ENCODE measurements at places on chromosomes 13 and 19. TPM values are rescaled to one million over a fixed set of nuclear protein-coding genes. Genes with fewer than 3 reads are reported as not detected.

DNA sequence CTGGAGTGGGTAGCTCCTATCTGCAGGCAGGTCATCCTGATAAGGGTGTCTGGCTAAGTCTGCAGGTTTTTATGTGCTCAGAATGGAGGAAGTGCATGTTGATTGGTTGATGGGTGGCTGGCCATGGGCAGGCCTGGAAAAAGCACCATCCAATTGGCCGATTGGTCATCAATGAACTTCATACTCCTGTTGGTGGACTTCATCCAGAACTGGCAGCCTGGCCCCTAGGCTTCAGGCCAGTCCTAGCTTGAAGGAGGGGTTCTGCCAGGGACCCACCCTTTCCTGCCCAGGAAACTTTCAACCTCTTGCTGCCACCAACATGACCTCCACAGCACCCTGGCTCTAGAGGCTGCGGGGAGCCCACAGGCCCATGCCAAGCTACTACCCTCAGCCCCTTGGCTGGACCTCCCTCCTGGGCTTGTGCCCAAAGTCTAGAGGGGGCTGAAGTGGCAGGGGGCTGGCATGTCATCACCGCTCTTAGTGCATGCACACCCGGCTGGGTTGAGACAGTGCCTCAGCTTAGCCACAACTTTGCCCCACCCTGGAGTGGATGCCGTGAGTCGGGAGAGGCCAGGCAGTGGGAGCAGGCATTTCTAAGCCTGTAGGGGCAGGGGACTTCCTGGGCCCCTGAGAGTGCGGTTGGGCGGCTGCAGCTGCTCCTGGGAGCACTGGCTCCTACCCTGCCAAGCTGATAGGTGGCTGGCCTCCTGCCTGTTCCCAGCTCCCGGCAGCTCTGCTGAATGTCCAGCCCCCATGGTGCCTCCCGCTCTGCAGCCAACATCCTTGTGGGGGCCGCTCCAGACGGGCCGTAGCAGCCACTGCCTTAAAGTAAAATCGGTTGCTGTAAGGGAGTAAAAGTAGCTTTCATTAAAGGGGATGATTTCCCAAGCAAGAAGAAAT is 13.2 kb downstream of the DNAJC15 start:
- DNase-seq = no peak

GRCh38 chr19:40941481-40942219 is 49.4 kb upstream of the CYP2B6 start:
- no peak for DNase-seq

- DNase-seq = no peak
Observed at GRCh38 chr19:55384131-55384919, at the start of gene TMEM238. Gene TMEM238 (minus strand): TSS chr19:55384292. CDS start chr19:55384259, 33 bp downstream.

DNA sequence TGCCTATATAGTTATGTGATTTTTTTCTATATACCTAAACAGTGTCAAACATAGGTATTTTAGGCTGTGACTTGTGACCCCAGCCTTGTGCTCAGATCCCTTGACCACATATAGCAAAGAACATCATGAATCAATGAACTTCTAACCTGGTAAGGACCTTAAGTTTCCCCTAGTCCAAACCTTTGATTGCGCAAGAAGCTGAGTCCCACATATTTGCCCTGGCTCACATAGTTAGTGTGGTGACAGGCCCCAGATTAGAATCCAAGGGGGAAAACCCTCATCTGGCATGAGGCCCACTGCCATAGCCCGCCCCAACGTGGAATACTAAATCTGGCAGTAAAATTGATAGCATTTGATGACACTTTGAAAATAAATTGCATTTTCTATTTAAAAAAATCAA is 171.8 kb downstream of the MZT1 start:
- DNase-seq = no peak

DNA sequence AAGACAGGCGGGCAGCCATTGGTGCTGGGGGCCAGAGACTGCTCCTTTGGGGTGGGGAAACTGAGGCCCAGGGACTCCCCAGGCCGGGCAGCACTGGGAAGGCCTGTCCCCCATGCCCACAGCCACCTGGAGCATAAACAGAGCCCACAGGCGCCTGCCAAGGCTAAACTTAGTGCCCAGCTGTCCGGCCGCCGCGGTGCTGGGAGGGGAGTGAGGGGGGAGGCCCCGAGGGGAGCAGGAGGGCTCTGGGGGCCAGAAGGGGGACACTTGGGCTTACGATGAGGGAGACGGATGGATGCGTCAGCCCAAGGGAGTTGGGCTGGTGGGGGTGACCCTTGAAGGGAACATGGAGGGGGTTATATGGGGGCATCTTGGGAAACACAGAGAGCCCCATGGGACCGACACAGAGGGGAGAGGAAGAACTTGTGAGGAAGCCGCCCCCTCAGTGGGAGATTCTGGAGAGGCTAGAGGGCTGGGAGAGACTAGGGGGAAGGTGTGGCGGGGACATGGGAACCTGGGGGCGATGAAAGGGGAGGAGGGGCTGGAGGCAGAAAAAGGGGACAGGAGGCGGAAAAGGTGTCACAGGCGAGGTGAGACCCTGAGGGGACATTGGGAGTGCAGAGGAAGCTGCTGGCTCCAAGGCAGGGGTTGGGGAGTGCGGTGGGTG is 2.2 kb downstream of the CERS1 start:
- no peak for DNase-seq

GRCh38 chr19:2761876-2762782 is 20.9 kb downstream of the SGTA start:
- DNase-seq = no peak

DNA sequence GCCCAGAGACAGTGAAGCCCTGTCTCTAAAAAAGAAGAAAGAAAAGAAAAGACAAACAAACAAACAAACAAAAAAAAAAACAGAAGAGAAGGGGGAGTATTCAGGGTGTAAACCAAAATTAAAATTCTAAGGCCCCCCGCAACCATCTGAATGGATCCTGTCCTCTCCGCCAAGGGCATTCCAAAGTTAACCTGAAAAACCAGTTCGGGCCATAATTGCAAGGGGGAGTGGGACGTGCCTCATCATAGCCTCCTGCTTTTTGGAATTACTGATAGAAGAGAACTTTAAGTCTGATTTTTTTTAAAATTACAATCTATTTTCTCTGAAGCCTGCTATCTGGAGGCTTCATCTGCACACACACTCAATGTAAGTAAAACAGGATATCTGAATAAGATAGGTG is 5.7 kb upstream of the IFNL2 start:
- DNase-seq = no peak

DNA sequence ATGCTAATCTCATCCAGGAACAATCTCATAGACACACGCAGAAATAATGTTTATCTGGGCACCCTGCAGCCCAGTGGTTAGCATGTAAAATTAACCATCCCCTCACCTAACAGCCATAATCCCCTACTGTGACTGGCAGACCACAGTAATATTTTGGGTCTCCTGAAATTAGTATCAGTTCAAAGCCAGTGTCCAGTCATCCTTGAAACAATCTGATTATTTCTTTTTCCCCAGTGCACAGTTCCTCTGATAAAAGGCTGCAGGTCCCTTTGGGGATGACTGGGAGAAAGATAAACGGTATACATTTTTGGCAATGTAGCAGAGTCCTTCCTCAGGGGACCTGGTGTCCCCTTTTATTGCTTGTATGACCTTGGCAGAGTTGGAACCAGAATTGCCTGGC is 50.4 kb upstream of the CYSLTR2 start:
- no peak for DNase-seq

DNA sequence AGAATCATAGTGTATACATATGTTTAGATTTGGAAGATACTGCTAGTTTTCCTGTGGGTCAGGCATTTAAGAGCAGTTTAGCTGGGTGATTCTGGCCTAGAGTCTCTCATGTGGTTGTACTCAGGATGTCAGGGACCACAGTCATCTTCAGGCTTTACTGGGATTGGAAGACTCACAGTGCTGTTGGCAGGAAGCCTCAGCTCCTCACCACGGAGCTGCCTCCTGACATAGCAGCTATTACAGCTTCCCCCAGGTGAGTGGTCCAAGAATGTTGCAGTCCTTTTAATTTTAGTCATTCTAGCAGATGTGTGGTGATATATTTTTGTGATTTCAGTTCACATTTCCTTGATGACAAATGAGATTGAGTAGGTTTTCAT is 16.9 kb upstream of the GPR18 start:
- DNase-seq = no peak

DNA sequence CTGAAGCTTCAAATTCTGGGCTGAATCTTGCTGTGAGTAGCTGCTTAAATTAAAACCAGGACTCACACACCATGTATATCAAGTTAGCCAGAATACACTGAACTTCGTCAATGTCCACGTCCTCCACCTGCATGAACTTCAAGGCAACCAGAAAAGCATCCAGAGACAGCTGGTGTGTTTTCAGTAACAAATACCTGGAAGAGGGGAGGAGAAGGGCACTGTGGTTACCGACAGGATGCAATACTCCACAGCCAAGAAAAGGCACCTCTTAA is 20.4 kb downstream of the PROZ start:
- no peak for DNase-seq

DNA sequence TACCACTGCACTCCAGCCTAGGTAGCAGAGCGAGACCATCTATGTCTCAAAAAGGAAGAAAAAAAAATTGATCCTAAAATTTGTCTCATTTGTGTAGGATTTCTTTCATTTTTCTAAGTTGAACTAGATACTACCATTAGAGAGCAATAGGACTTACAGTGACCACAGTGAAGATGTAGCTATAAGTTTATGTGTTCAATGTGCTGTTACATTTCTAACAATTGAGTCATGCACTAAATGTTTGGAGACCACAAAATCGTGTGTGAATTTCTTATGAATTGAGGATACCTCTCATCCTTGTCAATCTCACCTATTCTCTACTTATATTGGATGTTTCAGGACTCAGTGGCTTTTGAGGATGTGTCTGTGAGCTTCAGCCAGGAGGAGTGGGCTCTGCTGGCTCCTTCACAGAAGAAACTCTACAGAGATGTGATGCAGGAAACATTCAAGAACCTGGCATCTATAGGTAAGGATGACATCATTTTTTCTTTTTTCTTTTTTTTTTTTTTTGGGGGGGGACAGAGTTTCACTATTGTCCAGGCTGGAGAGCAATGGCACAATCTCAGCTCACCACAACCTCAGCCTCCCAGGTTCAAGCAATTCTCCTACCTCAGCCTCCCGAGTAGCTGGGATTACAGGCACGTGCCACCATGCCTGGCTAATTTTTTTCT is 12.8 kb downstream of the ZNF791 start:
- DNase-seq = no peak

GRCh38 chr13:112775791-112776279 is 86.0 kb downstream of the ATP11A start:
- peak; percentile 32 for DNase-seq

GRCh38 chr13:102593466-102593865 is 3.3 kb upstream of the TPP2 start:
- DNase-seq = no peak

DNA sequence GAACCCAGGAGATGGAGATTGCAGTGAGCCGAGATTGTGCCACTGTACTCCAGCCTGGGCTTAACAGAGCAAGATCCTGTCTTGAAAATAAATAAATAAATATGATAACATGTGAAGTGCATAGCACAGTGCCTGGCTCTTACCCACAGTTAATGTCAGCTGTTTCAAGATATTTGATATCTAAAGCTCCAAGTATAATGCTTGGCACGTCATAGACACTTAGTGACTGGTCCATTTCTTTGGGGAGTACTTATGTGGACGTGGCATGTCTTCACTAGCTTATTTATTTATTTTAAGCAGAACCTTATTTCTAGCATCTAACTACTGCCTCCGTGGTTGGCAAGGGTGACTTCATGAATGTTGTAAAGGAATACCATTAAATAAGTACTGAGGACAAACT is 18.8 kb downstream of the GARRE1 start:
- DNase-seq = no peak

DNA sequence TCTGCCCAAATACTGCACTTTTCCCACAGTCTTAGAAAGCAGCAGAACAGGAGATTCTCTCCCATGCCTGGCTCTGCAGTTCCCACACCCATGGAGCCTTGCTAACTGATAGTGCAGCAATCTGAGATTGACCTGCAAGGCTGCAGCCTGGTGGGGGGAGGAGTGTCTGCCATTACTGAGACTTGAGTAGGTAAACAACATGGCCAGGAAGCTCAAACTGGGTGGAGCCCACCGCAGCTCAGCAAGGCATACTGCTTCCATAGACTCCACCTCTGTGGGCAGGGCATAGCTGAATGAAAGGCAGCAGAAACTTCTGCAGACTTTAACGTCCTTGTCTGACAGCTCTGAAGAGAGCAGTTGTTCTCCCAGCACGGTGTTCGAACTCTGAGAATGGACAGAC is 358.5 kb upstream of the PCDH9 start:
- no peak for DNase-seq

GRCh38 chr13:98142380-98143156 is at the start of gene FARP1:
Gene FARP1 (plus strand): TSS chr13:98143094. CDS start chr13:98213243, 70,149 bp downstream.
- peak; percentile 80 for DNase-seq

- no peak for DNase-seq
Observed at GRCh38 chr13:25771202-25771601, 280.6 kb downstream of the SHISA2 start.

DNA sequence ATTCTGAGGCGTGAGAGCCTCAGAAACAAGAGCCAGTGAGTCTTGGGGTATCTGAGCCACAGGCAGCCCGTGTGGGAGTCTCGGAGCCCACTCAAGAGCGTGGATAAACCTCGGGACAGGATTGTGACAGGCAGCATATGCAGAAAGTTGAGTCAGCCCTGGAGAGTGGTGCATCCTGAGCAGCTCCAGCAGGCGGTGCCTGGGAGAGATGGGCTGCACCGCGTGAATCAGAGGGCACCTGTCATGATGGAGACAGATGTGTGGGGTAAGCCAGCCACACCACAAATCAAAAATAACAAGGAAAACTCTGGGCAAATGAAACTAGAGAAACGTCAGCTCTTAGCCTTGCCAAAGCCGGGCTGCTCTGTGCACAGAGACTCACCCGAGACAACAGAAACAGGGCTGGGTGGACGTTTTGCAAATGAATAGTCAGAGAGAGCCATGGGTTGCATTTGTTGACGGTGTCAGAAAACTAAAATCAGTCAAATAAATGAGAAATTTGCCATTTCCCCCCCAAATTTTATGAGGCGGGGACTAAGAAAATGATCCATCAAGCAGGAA is 30.0 kb upstream of the POP4 start:
- no peak for DNase-seq

DNA sequence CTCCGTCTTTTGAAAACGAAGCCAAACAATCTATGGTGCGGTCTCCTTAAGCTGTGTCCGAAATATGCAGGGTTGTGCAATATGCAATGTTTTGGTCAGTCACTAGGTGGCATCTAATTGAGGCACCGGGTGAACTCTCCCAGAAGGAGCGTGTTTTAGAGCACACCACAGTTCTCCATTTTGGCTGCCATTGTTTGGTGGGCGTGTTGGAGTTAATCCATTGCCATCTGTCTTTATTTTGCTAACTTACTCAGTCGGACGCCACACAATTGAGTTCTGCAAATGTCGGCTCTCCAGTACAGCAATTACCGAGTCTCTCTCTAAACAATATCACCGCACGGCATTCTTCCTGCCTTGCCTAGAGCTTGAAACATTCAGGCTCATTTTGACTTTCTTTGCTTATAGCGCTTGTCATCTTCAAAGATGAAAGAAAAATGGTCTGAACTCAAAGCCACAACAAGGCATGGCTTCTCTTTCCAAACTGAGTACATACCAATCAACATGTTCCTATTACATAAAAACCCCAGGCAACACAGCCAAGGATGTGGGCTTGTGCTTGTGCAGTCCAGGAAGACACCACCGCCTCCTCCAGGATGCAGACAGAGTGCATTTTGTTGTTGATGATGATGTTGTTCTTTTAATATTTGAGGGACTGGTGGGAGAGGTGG is 182.0 kb upstream of the SERP2 start:
- DNase-seq = no peak

TEKTIP1 gene
- total RNA-seq = 0.41 TPM

PDE4C gene
- total RNA-seq = 1.2 TPM

ODAD3 gene
- total RNA-seq = 0.41 TPM

ZNF460 gene
- 126 TPM for total RNA-seq

ZNF814 gene
- 25.7 TPM for total RNA-seq
